ENCODE measurements at places on chromosomes 6 and 20. TPM values are rescaled to one million over a fixed set of nuclear protein-coding genes. Genes with fewer than 3 reads are reported as not detected.

GRCh38 chr20:32784369-32785080 lies 22.3 kb downstream of the DNMT3B start:
- no peak for DNase-seq

DNA sequence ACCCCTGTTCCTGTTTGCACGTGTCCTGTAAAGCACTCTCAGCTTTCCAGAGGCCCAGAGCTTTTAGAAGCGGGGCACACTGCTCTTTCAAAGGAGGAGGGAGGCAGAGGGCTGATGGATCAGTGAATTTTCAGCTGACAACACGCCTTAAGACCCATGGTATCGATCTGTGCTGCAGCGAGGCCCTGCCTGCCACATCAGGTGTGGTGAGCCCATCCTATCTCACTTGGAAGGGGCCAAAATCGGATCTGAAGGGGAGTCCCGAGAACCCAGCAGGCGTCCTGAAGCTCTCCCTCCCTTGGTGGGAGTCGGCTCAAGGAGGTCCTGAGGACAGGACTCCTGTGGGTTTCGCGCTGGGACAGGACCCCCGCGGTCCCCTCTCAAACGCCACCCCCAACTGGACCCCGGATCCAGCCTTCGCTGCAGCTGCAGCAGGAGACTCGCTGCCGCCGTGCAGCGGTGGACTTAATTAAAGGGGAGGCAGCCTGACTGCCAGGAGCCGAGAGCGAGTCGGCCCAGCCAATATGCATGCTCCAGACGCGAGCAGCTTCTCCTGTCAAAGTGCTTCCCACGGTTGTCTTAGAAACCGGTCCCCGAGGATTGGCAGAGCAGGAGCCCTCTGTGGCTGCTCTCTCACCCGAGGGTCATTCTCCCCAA lies 580.0 kb upstream of the ZNF337 start:
- no peak for DNase-seq

DNA sequence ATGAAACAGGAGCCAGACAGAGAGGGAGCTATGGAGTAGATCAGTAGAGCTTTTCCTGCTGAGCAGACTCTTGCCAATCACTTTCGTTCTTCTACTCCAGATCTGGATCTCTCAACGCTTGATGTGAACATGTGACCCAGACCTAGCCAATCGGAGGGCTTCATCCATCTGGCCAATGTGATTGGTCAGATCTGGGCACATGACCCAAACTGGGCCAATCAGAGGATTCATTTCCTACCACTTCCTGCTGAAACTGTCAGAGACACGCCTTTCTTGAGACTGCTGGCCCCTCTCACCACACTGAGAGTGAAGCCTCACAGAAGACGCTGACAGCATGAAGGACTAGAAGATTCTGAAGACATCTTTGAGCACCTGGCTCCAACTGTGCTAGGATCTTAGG lies 44.2 kb upstream of the ZMYND8 start:
- DNase-seq: peak; percentile 43

- DNase-seq: peak; percentile 15
Observed at GRCh38 chr6:6220718-6221117, 99.7 kb downstream of the F13A1 start.

DNA sequence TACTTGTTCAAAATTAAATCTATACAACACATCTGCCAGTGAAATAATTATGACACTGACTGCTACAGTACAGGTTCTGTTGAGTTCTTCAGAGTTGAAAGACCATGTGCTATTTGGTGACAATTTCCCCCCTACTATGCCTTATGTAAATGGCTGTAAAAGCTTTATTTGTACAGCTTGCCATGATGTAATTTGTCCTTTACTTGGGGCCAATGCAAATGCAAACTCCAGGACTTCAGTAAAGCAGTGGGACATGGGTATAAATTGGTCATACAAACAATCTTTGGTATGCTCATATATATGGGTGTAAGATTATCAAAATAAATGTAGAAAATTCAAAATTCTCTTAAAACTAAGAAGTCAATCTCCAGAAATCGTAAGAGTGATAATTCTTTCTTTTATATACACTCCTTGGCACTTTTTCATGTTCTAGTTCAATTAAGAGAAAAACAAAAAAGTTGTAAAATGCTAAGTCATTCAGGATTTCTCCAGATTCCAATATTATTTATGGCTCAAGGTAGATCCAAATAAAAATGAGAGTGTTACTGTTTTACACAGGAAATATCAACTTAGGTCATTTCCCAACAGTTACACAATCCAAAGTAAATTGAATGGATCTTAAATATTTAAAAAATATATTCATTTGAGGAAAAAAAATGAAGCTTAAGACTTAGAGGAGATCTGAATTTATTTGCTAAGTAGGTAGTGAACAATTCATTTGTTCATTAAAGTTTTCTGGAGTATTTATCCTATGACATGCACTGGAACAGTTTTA lies 1310.5 kb upstream of the CITED2 start:
- peak; percentile 40 for DNase-seq

- DNase-seq: no peak
Observed at GRCh38 chr6:159461266-159461665, 231.8 kb downstream of the SOD2 start.

DNA sequence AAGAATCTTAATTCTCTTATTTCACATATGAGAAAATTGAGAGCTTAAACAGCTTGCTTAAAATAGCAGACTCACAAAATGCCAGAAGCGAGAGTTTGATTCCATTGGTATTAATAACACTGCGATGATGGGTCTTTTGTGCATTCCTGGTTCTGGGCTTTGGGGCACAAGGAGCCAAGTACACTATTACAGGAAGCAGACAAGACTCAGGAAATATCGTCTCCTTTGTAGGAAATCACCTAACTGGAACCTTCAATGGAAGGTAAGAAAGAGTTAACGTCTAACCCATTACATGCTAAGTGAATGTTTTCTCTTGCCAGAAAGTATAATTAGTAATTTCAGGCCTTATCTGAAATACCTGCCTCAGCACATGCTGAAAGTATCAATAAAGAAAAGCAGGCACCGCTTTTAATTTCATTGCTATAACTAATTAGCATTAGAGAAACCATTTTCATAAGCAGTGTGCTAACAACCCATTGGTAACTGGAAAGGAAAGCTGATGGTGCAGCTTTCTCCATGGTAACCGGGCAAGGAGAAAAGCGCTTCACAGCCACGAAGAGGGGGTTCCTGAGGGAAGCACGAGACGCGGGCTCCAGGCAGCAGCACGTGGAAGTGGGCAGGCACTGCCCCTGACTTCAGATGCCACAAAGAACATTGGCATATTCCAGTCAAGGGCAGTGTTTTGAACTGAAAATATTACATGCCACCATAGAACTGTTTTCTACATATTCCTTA lies 206.7 kb upstream of the AGPAT4 start:
- DNase-seq: no peak

GRCh38 chr6:23584134-23584763 lies 541.8 kb upstream of the NRSN1 start:
- DNase-seq: no peak

DNA sequence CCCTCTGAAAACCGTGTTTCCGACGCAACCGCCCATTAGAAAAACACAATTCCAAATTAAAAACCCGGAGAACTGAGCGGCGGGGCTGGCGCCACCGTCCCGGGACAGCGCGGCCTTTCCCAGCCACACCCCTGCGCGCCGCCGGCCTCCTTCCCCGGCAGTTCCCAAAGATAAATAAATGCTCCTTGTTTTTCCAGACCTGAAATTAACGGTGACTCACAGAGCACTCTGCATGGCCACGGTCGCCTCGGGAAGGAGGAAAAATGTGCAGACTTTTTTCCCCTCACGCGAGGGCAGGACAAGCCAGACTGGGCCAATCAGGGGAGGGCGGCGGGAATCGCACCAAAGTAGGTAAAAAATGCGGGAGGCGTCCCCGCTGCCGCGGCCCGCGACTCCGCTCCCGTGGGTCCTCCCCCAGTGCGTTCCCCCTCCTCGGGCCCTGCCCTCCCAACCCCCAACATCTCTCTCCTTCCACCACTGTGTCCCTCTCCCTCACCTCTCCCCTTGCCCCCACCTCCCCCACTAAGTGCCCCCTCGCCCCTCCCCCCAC lies 828 bp upstream of the DSTN start:
- DNase-seq: peak; percentile 73

- no peak for DNase-seq
Observed at GRCh38 chr6:28402197-28402596, 2.6 kb upstream of the ZSCAN12 start.

DNA sequence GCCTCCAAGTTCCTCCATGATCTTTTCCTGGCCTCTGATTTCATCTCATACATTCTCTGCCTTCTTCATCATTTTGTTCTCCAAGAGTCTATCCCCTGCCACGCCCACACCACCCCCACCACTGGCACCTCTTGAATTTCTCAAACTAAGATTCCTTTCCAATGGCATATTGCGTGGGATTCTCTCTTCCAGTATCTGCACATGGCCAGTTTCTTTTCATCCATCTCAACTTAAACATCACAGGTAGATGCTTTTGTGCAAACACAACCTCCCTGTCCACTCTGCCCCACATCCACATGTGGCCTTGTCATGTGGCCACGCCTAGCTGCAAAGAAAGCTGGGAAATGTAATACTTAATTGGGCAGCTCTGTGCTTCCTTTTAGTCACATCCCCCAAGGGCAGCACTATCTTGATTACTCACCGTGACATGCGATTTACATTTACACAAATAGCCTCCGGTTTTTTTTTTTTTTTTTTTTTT lies 33.4 kb upstream of the ZMYND8 start:
- peak; percentile 48 for DNase-seq

DNA sequence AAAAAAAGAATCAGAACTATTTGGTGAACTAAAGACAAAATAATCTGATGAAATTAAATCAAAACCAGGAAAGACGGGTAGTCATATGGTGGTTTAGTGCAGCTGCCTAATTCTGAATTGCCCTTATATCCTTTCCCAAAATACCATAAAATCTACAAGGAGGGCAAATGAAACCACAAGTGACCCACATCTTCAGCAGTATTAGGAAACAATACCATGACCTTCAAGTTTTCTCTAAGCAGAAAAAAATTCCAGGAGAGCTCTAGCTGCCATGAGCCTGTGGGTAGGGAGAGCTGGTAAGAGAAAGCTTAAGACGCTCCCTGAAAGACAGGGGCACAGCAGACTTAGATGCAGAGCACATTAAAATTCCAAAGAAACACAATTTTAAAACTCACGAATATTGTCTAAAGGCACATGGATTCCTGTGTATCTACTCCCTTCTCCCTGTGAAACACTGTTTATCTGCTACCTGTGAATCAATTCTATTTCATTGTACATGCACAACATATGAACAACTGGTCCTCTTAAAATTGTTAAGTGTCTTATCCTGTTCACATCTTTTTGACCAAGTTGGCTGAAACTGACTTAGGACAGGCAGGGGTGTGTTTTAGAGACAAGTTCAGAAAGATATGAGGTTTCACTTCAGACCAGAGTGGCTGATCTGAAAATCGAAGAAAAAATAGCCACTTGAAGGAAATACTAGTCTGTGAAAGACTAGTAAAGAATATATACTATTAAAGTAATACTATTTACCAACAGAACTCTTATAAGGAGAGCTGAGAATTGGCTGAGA lies 153.6 kb upstream of the SHLD1 start:
- no peak for DNase-seq

DNA sequence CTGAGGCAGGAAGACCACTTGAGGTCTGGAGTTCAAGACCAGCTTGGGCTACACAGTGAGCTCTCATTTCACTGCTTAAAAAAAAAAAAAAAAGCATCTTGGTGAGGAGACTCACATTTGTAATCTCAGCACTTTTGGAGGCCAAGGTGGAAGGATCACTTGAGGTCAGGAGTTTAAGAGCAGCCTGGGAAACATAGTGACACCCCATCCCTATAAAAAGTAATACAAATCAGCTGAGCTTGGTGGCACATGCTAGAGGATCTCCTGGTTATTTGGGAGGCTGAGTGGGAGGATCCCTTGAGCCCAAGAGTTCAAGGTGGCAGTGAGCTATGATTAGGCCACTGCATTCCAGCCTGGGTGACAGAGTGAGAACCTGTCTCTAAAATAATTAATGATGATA lies 29.4 kb upstream of the SYNCRIP start:
- DNase-seq: no peak

DNA sequence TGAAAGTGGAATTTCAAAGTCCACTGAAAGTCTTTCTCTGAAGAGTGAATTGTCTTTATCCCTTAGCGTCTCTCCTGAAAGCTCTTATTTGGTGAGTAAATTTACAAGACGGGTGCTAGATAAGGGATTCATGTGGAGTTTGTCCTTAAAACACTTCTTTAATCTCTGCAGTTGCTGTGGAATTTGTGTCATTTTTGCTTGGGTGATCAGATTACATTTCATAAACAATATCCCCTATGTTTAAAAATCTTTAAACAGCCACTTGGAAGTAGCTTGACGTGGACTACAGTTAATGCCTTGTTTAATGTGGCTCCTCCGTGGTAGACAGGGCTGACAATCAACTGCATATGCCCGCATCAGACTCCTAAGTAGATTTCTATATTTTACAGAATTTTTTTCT lies 175.4 kb upstream of the ZNF217 start:
- no peak for DNase-seq

DNA sequence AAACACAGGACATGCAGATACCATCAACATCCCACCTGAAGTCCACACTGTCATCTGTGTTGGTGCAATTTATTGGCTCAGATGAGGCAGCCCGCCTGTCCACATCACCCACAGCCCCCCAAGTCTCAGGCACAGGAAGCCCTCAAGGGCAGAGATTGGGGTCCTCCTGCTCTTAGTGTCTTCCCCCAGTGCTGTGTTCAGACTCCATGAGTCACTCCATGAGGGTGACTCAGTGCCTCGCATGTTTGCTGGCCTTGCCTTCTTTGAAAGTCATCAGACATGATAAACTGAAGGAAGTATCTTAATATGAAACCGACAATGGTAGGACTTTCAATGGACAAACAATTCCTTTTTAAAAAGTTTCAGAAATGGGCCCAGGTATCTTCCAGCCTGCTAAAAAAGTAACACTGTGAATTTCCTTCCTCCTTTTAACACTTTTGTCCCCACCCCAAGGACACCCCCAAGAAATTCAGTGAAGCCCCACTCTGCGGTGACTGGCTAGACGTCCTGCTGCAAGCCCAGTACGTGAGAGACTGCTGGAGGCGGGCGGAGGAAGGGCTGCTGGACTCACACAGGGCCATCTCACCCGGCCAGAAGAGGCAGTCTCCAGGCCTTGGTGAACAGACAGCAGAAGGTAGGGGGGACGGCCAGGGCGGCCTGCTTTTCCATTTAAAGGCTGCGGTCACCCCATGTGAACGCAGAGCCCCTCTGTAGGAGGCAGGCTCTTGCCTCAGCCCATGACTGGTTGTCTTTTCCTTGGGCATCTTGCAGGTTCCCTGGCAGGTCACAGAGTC lies 43.0 kb upstream of the KCNK16 start:
- peak; percentile 37 for DNase-seq

HFE gene
- 11.5 TPM for total RNA-seq

MUCL3 gene
- total RNA-seq: not detected

RSPO4 gene
- not detected for total RNA-seq

PLN gene
- not detected for total RNA-seq

TP53RK gene
- total RNA-seq: 20.6 TPM

POM121L2 gene
- not detected for total RNA-seq

SCUBE3 gene
- not detected for total RNA-seq

TDRD6 gene
- total RNA-seq: not detected

Data from A673 (cell line).